Esophagus squamous epithelium (tissue), 5 donors: ENCODE measurements at places on chromosomes 13 and 19.

GRCh38 chr13:59931621-59932020 lies 232.1 kb downstream of the DIAPH3 start:
- H3K4me3 ChIP-seq: no peak overlapping the region
- no peak for DNase-seq
- H3K36me3 ChIP-seq: no peaks in the 10 kb centered on the region
- no peaks in the 10 kb centered on the region for H3K4me1 ChIP-seq
- H3K27me3 ChIP-seq: no peaks in the 10 kb centered on the region

- no peak for DNase-seq
- H3K27ac ChIP-seq: peak overlapping the region; percentile 80
- H3K4me3 ChIP-seq: no peak overlapping the region
- H3K4me1 ChIP-seq: peaks cover 13% of the 10 kb centered on the region
Observed at GRCh38 chr19:14536926-14537692, 7.7 kb downstream of the TECR start.

- no peak overlapping the region for H3K4me3 ChIP-seq
- H3K27ac ChIP-seq: no peak overlapping the region
- DNase-seq: no peak
- H3K4me1 ChIP-seq: no peaks in the 10 kb centered on the region
- no peaks in the 10 kb centered on the region for H3K27me3 ChIP-seq
Observed at GRCh38 chr13:108266321-108266990, 3.1 kb upstream of the TNFSF13B start.

DNA sequence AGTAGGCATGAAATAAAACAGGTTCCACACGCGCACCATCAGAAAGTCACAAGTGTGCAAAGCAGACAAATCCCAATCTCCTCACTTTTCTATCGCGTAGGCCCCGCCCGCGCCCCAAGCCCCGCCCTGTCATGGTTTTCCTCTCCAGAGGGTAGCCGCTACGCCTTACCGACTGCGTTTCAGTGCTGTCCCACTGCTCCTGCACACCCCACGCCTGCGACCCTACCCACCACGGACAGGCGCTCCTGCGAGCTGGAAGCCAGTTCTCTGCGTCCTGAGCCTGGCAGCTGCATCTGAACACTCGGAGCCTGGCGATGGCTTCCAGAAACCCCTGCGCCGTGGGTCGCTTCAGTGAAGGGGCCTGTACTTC lies 379 bp upstream of the ZNF470 start:
- peaks cover 8% of the 10 kb centered on the region for H3K4me1 ChIP-seq
- H3K4me3 ChIP-seq: peak overlapping the region; percentile 96

DNA sequence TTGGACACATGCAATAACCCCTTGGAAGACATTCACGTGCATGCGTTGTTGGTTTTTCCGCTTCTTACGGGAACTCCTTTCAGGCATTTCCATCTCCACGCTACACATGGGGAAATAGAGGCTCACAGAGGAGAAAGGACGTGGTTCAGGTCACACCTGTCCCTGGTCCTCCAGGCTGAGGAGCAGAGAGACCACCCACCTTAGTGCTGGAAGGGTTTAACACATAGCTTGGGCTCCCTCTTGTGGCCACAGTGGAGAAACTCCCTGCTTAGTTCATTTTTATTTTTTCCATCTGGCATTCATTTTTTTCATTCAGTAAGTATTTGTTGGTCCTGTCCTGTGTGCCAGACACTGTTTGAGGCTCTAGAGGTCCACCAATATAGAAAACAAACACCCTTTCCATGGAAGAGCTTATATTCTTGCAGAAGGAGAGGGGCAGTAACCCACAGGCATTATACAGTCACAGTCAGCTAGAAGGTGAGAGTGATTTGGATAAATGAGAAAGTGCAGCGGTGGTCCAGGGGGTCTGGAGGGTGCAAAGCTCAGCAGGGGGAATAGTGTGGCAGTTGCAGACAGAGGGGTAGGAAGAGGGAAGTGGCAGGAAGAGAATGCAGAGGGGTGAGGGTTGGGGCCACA lies 24.2 kb upstream of the TTYH1 start:
- peaks cover 4% of the 10 kb centered on the region for H3K4me1 ChIP-seq
- no peaks in the 10 kb centered on the region for H3K27me3 ChIP-seq
- no peak overlapping the region for H3K27ac ChIP-seq
- H3K36me3 ChIP-seq: no peaks in the 10 kb centered on the region
- H3K4me3 ChIP-seq: no peak overlapping the region

DNA sequence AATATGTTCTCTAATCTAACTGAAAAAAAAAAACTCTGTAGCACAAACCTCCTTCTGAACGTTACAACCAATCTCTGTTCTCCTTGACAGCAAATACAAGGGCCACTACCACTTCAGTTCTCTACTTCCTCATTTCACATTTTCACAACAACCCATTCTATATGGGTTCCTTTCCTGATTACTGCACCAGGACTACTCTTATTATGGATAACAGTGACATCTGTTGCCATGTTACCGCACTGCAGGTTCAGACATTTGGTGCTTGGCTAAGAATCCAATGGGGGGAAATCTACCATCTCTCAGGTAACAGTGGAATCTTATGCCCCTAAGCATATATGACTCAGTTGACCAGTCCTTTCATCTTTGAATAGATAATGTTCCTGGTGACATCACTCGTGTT lies 11.6 kb upstream of the FPR3 start:
- H3K36me3 ChIP-seq: no peaks in the 10 kb centered on the region
- DNase-seq: no peak
- H3K4me1 ChIP-seq: peaks cover 7% of the 10 kb centered on the region
- peaks cover 35% of the 10 kb centered on the region for H3K27me3 ChIP-seq

DNA sequence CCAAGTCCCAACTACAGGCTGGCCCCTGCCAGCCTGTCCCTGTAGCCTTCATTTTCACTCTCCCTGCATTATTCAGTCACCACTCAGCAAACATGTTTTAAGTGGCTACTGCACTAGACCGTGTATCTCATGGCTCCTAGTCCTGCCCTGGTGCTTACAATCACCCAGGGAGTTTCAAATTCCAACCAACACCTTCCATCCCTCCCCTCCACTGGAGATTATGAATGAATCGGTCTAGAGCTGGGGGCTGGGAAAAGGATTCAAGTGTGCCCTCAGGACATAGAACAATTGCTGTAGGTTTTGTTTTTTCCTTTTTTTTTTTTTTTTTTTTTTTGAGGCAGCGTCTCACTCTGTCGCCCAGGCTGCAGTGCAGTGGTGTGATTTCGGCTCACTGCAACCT lies 15.0 kb upstream of the TNFAIP8L1 start:
- no peaks in the 10 kb centered on the region for H3K27me3 ChIP-seq
- H3K27ac ChIP-seq: no peak overlapping the region
- H3K36me3 ChIP-seq: no peaks in the 10 kb centered on the region
- no peak for DNase-seq
